Fibroblast of upper back skin (primary cell): ENCODE measurements at places on chromosomes 5 and 9.

DNA sequence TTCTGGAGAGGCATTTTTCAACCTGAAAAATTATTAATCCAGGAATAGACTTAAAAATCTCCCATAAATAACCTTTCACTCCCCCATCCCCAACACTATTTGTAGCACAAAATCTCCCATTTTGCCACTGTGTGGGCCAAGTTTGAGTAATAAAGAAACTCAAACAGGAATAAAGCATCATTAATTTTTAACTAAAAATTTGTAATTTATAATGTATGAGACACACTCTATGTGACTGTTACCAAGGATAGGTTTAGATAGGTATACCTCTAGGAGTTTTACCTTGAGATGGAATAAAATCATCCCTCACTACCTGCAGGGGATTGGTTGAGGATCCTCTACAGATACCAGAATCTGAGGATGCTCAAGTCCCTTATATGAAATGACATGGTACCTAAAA lies 30.1 kb downstream of the CHD1 start:
- no peak for DNase-seq

- no peak for DNase-seq
Observed at GRCh38 chr5:179504600-179505396, 45.6 kb upstream of the RUFY1 start.

GRCh38 chr9:11103525-11103924 lies 490.7 kb upstream of the PTPRD start:
- no peak for DNase-seq

DNA sequence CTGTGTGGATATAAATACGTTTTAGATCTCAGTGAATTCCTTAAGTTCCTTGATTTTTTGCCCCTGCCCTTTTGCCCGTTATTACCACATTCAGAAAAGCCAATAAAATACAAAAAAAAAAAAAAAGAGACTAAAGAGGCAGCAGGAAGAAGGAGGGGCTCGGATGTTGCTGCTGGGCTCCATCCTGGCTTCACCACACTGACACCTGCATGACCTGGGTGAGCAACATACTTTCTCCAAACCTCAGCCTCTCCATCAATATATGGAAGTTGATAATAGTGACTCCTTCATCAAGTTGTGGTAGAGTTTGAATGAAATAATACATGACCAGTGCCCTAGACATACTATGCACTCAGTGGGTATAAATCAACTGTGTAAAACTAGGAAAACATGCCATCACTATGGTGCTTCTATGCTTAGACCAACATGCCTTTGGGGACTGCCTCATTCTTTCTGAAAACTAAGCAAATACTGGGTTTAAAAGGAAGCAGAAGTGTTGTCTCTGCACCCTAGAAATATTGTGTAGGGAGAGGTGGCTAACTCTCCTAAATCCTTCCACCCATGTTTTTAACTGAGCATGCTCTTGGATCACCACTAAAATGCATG lies 243.0 kb downstream of the PIK3R1 start:
- DNase-seq, result no peak

GRCh38 chr5:142324136-142324870 lies 518 bp downstream of the SPRY4 start:
- DNase-seq, result no peak

- no peak for DNase-seq
Observed at GRCh38 chr5:142287096-142287972, 37.5 kb downstream of the SPRY4 start.

DNA sequence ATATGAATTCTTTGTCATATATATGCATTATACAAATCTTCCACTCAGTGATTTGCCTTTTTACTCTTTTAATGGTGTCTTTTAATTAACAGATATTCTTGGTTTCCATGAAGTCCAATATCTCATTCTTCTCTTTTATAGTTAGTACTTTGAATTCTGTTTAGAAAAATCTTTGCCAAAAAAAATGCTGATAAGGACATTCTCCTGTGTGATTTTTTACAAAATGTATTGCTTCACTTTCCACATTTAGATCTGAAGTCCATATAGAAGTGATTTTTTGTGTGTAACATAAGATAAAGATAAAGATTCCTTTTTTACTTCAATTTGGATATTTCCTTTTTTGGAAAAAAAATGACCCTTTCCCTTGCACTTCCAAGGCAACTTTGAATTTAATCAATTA lies 50.3 kb downstream of the OTP start:
- no peak for DNase-seq

DNA sequence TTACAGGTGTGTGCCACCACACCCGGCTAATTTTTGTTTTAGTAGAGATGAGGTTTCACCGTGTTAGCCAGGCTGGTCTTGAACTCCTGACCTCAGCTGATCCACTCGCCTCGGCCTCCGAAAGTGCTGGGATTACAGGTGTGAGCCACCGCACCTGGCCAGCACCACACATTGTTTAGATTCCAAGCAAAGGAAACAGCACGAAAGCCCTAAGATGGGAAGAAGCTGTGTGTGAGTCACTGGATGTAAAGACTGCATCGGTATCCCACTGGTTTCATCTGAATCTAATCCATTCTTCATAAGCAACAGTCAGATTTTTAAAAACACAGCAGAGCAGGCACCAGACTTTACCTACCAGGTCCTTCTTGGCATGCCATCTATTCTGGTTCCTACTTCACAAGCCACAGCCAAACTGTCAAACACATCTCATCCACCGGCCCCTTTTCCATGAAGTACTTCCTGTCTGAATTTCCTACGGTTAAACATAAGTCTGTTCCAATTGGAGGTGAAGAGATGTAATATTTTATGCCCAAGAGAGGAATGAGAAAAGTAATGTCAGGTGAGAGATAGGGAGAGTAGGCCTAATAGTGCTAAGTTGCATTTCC lies 17.4 kb downstream of the UBTD2 start:
- peak; percentile 17 for DNase-seq

DNA sequence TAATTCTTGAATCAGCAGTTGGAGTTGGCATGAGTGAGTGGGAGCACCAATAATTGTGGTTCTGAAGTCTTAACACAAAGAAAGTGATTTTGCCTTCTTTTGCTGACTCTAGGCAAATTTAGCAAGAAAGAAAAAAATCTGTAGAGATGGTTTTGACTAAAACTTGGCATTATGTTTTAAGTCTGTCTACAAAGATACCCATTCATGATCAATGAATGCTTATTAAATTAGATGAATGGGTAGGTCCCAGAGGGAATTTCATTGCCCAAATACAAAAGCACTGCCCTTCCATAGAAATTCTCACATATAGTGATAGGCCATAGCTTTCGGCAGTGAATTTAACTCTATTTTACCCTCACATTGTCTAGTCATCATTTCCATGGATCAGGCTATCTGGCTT lies 428.6 kb upstream of the ADAMTSL1 start:
- DNase-seq, result no peak

DNA sequence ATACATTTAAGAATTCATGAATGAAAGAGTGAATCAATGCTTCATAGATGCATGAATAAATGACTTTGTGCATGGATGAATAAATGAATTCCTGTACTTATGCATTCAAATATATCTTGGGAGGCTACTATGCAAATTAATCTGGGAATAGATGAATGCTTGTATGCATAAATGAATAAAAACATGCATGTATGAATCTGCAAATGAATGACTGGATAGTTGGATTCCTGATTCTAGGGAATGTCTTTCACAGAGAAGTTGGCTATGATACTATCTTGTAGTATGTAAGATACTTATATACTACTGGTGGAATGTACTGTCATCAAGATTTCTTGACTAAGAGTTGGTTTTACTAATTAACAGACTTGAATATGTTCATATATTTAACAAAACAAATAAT lies 75.3 kb upstream of the ASTN2 start:
- DNase-seq, result no peak

DNA sequence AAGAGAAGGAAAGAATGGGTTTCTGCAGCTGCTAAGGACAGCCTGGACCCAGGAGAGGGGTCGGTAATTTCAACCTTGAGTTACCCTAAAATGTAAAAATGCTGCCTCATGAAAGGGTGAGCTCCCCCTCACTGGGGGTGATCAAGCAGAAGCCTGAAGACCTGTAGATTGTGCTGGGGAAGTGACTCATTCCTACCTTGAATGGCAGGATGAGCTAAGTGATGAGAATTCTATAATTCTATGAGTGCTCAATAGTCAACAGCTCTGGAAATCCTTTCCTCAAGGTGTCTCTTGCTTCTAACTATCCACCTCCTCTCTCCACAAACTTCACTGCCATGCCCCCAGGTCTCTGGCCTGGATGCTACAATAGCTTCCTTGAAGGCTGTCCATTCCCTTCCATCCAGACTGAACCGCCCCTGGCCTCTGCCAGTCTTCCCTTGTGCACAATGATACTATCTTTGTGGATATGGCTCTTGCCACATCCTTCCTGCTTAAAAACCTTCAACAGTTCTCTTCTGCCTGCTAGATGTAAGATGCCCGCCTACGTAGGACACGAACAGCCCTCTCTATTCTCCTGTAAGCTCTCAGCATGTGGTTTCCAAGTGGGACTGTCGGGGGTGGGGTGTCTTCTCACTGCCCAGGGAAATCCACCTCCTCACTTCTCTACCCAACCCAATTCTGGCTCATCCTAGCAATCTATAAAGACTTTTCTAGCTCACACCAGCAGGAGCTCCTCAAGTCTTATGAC lies 50.6 kb downstream of the PTPN3 start:
- DNase-seq, result no peak

DNA sequence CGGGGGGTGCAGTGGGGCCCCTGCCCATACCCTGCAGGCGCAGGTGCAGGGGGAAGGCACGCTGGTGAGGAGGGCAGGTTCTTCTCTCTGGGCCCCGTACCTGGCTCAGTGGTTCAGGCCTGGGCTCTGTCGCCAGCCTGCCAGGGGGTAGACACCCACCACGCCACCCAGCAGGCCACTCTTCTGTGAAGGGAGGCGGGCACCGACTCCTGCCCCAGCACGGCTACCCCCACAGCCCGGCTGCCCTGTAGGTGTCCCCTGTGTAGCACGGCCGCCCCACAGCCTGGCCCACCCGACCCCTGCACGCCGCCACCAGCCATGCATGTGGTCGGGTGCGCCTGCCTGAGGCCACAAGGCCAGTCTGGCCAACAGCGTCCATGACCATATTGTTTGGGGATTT lies 1.7 kb downstream of the LCN6 start:
- no peak for DNase-seq

GRCh38 chr9:74521009-74521408 lies 23.9 kb downstream of the RORB start:
- DNase-seq, result no peak

- DNase-seq, result no peak
Observed at GRCh38 chr5:139788294-139788910, 7.2 kb upstream of the PSD2 start.

DNA sequence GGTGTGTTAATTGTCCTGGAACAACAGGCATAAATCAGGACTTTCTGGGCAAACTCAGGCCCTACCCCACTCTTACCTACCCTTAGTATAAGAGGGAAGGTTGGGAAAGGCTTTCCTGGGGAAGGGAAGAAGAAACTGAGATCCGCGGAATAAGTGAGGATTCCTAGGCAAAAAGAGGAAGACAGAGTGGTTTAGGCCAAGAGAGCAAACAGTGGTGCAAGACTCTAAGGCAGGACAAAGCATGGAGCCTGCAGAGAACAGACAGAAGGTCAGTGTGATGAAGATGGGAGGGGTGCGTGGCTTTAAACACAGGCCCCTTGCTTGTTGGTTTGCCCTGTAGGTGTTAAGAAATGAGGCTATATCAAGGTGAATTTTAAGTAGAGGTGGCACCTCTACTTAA lies 69.4 kb downstream of the TMC1 start:
- no peak for DNase-seq

- DNase-seq, result peak; percentile 10
Observed at GRCh38 chr5:39605588-39606575, 181.1 kb upstream of the DAB2 start.

DNA sequence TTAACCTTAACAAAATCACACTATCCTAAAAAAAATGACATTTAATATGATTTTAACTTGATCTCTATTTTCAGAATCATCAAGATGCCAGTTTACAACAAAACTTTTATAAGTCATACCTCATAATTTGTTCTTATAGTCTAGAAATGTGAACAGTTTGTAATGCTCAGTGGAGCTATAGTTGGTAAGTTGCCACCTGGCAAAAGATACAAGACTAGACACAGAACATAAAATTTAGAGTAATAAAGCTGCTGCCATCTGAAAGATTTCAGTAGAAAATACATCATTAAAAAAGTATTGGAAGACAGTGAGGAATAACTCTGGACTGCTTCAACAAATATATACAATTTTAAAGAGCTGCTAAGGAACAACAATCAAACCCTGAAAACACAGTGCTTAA lies 233.8 kb downstream of the GABRG2 start:
- no peak for DNase-seq

GRCh38 chr9:138048184-138048583 lies 170.6 kb downstream of the CACNA1B start:
- no peak for DNase-seq

DNA sequence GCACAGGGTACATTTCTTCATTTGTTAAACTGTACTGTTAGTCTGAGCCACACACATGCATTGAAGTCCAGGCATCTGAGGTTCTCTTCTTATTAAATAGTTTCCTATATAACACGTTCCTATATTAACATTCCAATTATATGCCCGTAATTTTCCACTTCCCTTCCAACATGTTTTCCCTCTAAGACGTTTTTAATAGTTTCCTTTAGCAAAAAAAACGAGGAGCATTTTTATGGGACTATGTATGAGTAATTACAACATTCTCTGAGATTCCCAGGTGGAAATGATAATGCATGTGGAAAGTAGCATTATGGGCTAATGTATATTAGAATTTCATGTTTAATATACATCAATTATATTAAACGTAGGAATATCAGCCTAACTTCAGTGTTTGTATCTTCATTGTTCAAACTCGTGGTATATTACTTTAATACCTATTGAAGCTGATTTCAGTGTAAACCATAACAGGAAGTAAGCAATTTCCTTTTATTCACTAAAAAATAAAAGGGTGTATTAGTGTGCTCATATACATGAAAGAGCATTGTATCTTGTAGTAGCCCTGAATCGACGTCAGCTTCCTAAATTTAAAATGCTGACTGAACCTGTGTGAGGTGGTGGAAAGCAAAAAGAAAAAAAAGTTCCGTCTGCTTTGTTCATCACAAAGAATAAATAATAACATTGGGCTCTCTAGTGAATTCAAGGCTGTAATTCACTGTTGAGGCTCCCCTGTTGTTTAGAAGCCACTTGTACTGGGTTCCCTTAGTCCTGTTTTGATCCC lies 11.3 kb downstream of the SMARCA2 start:
- DNase-seq, result peak; percentile 28

GRCh38 chr9:70902171-70902570 lies 219.2 kb downstream of the TRPM3 start:
- DNase-seq, result no peak

DNA sequence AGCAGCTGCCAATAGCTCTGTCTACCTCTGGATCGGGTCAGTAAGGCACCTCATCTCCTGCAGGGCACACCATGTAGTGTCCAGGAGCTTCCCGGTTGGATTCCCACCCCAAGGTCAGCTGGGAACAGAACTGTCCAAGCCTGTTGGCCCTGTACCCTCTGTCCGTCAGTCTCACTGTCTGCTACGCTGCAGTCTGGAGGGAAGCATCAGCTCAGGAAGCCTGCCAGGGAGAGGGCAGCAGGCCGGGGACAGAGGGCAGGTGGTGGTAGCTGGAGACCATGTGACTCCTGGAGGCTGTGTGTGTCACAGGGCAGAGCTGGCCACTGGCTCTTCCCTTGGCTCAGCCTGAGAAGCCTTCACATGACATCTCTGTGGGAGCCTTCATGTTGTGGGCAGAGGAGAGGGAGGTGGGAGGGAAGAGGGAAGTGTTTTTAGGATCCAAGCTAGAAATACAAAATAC lies 134.5 kb downstream of the SEC61B start:
- no peak for DNase-seq
